ENCODE measurements at places on chromosomes 4 and X. TPM values are rescaled to one million over a fixed set of nuclear protein-coding genes. Genes with fewer than 3 reads are reported as not detected.

The EDNRA gene
- 32.1 TPM for polyA plus RNA-seq

The VEGFD gene
- polyA plus RNA-seq = 1.3 TPM

The CLDN2 gene
- polyA plus RNA-seq = 0.52 TPM

The CDKL5 gene
- 4.2 TPM for polyA plus RNA-seq

The GAGE12D gene
- polyA plus RNA-seq = not detected

The ARL9 gene
- 0.20 TPM for polyA plus RNA-seq

DNA sequence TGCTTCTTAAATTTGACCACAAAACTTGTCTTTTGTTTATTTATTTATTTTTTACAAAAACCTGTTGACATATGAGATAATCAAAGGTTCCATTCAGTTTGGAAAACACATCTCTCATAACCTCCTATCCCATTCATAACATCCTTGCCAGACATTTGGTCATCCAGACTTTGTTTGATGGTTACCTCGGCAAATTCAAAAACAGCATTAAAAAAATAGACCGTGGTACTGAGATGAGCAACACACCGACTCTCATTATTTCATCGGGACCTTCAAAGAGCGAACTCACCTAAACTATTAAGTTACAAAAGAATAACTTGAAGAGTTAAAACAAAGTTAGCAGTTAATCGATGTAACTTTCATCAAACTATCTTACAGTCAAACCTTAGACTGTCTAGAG lies 85.8 kb upstream of the RPS6KA3 start:
- DNase-seq = no peak

- DNase-seq = no peak
Observed at GRCh38 chr4:102598762-102599374, 97.7 kb downstream of the NFKB1 start.

DNA sequence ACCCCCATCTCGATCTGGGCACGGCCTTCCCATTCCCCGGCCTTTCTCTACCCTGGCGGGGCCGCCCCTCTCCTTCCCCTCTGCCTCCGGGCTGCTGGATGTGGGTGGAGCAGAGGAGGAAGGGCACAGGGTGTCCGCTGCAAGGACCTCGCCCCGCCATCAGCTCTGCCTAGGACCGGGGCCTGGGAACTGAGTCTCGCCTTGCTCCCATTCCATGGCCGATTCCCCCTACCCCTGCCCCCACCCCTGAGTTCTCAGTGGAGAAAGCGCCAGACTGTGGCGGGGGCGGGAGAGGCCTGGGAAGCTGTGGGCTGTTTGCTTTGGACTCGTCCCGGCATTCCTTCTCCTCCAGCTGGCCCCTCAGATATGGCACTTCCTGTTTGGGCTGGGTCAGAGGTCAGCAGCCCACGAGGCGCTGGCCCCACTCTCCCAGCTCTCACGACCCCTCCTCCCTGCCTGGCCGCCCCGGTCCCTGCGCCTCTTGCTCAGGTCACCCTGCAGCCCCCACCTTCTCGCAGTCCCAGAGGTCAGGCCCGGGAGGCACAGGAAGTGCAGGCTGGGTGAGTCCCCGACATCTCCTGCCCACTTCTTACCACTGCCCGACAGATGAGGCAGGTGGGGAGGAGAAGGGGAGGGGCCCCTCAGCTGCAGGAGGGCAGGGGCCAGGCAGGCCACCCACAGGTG lies 6.4 kb upstream of the BGN start:
- no peak for DNase-seq

GRCh38 chrX:13254870-13255269 lies 65.0 kb downstream of the ATXN3L start:
- DNase-seq = no peak

- DNase-seq = no peak
Observed at GRCh38 chr4:141352331-141352730, 131.6 kb downstream of the ZNF330 start.

DNA sequence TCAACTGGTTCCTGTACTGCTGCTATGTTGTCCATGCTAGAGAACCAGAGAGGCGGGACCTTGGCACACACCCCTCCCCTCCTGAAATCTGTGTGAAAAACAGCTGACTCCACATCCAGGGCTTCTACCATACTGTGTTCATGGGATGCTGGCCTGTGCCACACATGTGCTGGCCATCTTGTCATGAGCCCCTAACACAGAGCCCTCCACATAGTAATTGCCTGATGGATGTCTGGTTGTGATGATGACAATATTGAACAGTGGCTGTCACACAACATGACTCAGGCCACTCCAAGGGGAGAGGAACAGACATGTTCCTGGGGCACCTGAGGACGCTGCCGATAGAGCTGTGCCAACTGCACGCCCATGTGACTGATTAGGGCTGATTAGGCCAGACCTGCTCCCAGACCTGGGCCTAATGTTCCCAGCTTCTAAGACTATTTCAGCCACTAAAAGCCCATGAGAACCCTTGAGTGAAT lies 13.1 kb downstream of the SLC25A5 start:
- no peak for DNase-seq

DNA sequence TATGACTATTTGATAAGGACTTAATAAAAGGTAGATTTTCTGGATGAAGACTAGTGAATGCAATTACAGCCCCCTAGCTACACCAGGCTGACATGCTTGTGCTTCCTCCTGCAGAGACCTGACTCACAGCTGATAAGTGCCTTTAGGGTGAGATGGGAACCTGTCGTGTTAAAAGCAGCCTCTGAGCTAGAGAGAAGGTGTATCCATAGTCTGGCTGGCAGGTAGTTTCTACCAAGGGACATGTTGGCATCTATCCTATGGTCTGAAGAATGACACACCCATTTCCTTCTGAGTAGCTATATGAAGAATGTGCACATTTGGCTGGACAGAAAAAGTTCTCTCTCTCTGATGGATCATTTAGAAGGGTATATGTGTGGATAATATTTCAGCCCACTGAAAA lies 64.1 kb downstream of the PARM1 start:
- DNase-seq = no peak

All from muscle of back (tissue), 13 donors.